ENCODE measurements at places on chromosomes 5 and 9. TPM values are rescaled to one million over a fixed set of nuclear protein-coding genes. Genes with fewer than 3 reads are reported as not detected.
A peak's percentile ranks its signal among the peaks of the same experiment; 100 is the strongest.

DNA sequence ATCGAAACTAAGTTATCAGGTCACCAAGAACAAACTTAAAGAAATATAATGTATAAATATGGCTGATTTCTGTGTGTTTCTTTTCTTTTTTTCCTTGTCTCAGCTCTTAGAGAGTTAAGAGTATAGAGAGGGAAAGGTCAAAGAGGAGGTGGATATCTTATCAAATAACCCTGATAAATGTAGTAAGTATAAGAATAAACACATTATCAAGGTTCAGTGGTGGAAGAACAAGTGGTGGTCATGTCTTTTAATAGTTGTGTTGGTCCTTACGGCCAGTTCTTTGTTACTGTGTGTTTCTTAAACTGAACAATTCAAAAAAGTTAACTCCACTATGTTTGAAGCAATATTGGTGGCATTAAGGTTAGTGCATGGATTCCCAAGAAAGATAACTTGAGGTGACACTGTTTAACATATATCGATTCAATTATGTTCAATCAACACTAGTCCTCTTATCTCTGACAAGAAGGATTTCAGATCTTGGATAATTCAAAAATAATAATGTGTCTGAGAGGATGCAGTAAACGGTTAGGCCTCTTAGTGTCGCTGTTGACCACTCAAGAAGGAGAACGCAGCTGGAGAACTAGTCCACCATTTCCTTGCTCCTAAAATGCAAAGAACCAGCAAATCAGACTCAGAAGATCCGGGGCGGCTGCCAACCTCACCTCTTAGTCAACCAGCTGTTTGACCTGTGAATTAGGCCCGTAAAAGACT lies at the start of gene PCDHGA3:
Gene PCDHGA3 (plus strand): TSS at position 588 of the 711 bp plus-strand sequence. CDS start 205 bp downstream, outside the sequence.
- DNase-seq, result peak; percentile 28

Gene F2RL1
- 0.89 TPM for total RNA-seq

DNA sequence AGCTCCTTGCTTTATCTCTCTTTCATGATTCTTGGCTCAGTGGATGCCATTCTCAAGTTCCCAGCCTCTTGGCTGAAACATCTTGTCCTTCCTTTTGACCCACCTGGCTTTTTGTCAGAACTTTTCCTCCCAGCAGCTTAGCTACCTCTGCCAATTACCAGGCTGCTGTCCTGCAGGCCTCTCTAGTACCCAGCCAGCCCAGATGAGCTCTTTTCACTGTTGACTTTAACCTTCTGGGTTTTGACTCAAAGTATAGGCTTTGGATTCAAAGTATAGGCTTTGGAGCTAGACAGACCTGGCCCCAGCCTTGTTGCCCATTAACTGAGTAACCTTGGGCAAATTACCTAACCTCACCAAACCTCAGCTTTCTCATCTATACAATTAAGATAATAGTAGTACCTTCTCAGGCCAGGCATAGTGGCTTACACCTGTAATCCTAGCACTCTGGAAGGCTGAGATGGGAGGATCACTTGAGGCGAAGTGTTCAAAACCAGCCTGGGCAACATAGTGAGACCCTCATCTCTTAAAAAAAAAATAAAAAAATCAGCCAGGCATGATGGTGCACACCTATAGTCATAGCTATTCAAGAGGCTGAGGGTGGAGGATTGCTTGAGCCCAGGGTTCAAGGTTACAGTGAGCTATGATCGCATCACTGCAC lies 6.6 kb upstream of the TMEFF1 start:
- DNase-seq, result no peak

Gene FANCC
- total RNA-seq, result 15.4 TPM

GRCh38 chr5:173004447-173004846 lies 20.9 kb downstream of the ATP6V0E1 start:
- no peak for DNase-seq

DNA sequence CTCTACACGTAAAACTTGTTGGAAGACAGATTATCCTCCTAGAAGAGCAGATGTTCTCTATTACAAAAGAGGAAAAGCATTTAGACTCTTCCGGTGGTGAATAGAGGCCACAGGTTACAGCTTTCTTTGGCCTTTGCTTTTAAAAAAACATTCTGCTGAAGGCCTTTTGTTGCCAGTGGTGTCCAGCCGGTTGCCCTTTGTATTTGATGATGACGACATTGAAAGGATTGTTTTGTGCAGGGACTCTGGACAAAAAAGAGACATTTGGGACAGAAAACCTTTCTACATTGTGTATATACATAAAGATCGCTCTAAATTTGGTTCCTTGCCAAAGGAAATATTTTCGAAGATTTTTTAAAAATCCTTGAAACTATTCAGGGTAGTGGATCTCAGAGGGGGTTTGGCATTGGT lies 180.3 kb downstream of the C9orf152 start:
- DNase-seq, result no peak

Gene PCDHGC4
- not detected for total RNA-seq

DNA sequence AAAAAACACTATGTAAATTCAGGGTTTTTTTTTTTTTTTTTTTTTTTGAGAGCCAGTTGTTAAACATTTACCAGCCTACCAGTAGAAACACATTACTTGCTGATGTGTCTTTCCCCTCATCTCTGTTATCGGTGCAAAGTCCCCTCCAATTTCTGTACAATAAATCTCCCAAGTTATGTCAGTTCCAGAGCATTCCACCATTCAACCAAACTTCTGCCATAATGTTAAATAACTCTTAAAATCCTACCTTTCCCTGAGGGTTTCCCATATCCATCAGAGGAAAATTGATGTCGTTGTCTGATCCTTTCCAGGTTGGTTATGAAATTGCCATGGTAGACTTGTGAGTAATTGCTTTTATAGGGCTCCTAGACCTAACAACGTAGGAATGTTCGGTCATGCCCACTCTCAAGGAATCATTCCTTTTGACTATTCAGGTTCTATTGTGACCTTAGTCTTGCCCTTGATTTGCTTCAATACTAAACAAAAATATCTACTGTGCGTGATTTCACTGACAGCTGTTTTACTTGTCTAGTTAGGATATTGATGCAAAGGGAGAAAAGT lies 5.6 kb upstream of the PPP2R2B start:
- DNase-seq, result no peak

DNA sequence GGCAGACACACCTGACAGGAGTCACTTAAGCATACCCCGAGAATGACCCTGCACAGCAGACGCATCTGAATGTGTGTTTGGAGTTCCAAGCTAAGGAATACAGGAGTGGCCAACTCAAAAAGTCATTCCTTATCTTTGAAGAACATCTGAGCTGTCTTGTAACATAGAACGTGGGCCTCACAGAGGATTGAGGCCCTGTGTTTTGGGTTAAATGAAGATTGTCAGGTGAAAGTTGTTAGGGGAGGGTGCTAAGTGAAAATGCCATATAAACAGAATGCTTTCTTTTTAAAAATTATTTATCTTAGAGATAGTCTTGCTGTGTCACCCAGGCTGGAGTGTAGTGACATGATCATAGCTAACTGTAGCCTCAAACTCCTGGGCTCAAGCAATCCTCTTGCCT lies 100.9 kb downstream of the PIK3R1 start:
- DNase-seq, result no peak

GRCh38 chr5:107157809-107158208 lies 512.9 kb downstream of the EFNA5 start:
- no peak for DNase-seq

DNA sequence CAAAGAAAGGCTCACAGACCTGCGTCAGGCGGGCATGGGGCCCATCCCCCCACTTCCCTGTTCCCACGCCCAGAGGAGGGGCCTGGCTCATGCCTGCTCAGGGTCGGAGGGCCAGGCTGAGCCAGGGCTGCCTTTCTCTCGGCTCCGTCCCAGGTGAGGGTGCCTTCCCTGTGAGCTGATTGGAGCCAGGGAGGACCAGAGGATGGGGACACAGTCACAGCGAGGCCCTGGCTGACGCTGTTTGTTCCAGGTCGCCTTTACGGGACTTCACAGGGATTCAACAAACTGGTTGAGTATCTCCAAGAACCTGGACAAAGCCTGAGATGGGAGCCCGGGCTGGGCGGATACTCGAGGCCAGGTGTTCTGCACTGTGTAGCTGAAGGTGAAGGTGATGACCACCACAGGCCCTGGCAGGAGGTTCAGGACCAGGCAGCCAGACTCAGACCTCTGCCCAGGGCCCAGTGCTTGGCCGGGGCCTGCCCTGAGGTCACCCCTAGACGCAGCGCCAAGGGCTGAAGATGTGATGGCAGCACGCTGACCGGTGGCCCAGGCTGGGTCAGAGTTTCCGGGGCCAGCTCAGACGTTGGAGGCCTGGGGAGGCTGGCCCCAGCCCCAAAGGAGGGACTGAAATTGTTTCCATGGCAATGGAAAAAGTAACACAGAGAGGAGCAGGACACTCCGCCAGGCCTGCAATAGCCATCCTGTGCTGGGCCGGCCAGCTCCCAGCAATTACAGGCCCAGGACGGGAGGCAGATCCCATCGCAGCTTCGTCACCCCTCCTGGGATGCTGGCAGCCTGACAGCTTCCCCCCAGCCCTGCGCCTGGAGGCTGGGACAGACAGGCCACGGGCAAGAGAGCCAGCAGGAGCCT lies 65.3 kb upstream of the ADAMTS2 start:
- DNase-seq, result no peak

- DNase-seq, result no peak
Measured at GRCh38 chr5:168591302-168592013, 12.3 kb upstream of the PANK3 start.

DNA sequence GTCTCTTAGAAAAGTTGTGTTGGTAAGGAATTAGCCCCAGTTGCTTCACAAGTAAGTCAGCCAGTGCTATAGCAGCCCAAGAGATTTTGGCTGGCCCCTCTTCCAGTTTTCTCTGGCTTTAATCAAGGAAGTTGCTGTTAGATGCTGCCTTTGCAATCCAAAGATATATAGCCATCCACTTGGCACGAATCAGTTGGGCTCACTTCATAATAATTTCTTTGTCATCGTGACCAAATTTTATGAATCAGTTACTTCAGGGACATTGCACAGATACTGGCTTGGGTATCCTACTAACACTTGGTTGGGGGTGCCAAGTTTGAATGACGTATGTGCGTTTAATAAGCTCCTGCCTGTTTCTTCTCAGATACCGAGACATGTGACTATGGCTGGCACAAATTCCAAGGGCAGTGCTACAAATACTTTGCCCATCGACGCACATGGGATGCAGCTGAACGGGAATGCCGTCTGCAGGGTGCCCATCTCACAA lies 81.5 kb downstream of the VCAN start:
- DNase-seq, result no peak

- DNase-seq, result no peak
Measured at GRCh38 chr5:81317536-81317935, 16.1 kb downstream of the ZCCHC9 start.

- peak; percentile 39 for DNase-seq
Measured at GRCh38 chr9:69044240-69045219, 9.0 kb downstream of the FXN start.

Gene FAM153A
- total RNA-seq, result 8.8 TPM

- DNase-seq, result no peak
Measured at GRCh38 chr9:75105841-75106240, 17.5 kb downstream of the OSTF1 start.

DNA sequence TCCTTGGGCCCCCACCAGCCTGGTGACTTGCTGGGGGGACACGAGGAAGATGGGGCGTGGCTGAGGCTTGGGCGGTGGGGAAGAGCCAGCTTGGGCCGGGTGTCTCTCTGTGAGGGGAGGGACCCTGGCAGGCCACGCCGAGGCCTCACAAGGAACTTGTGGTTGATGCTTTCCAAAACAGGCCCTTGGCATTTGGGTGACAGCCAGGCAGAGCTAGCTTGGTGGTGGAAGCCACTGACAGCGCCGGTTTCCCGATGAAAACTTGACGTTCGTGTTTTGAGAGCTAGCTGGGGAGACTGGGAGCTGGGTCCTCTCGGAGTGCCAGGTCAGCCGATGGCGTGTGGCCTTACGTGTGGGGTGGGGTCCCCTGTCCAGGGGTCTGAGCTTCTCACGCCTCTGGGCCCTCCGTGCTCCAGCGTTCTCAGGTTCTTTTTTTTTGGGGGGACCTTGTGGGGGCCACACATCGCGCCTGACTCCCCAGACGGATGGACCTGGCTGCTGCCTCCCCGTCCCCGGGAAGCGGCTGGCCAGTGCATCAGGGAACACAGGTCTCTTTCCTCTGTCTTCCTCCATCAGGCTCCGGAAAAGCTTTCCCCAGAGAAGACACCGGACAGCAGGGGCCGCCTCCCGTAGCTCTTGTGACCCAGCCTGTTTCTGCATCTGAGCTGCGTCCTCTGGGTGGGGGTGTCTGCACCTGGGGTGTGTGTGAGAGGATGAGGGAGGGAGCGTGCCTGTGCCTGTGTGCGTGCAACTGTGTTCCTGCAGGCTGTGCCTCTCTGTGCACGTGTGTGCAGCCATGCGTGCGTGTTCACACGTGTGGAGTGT lies 129.3 kb upstream of the LPCAT1 start:
- DNase-seq, result peak; percentile 23

DNA sequence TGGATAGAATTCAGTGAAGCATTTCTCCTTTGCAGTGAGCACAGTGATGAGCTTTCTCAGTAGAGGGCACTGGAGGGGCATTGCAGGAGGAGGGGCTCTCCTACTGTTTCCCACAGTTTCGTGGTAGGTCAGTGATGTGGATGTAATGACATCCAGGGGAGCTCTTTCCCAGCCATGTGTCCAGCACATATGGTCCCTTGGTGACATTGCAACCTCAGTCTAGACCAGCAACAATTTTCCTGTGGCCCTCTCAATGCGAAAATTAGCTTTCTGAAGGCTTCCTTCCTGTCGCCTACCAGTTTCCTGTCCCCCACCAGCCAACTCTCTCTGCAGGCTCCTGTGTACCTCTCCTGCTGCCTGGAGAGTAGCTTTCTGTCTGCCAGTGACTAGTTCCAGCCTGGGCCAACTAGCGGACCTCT lies 6.9 kb upstream of the PDCL start:
- DNase-seq, result peak; percentile 40

- DNase-seq, result no peak
Measured at GRCh38 chr5:170886210-170886894, 24.5 kb downstream of the RANBP17 start.

DNA sequence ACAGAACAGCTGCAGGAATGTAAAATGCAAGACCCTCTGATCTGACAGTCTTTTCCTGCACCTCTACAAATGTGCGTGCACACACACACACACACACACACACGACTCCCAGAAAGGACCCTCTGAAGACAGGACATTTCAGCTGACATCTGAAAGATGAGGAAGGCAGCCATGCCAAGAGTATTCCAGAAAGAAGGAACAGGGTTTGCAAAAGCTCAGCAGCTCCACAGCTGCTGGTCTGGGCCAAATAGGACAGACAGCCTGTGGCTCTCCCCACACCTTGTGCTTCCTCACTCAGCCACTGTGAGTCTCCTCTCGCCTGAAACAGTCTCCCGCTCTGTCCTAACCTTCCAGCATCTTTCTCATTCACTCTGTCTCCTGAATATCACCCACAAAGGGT lies 189.0 kb downstream of the PALM2AKAP2 start:
- DNase-seq, result no peak

DNA sequence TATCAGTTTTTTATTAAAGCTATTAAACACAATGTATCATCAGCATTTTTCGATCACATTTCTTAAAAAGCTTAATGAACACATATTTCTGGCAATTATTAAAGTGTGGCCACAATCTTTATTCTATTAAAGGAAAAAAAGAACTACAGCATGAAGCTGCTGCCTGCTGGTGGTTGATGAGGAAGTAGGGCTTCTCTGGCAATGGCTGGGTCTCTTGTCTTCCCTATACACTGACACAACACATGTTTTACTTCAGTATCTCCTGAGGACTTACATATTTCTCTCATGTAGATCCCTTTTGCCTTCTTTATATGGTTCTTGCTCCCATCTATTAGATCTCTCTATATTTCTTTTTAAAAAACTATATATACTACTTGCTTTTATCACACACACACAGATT lies 590.7 kb downstream of the RAB3C start:
- DNase-seq, result no peak

Gene PGM5
- total RNA-seq, result not detected

Gene MED22
- 25.6 TPM for total RNA-seq
